ENCODE measurements at places on chromosomes 6 and 20.

- no peak for DNase-seq
Measured at GRCh38 chr6:36544228-36544627, 3.1 kb downstream of the STK38 start.

GRCh38 chr6:149054559-149055194 lies 262.8 kb upstream of the TAB2 start:
- DNase-seq, result no peak

DNA sequence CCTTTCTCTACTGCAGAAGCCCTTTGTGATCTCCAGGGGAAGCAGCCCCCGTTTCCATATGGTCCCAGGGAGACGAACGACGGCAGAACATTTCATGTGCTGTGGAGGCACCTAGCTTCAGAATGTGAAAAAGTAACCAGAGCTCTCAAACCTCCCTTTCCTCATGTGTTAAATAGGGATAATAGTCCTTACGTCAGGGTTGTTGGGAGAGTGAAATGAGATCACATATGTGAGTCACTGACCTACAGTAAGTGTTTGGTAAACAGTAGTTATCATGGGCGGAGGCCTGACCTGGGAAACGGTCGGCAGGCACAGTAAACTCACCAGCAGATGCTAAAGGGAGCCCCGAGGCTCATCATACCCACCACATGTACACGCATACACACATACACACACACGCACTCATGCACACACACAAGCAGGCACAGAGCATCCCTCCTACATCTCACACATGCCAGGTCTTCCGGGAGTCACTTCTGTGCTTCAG lies 89.7 kb downstream of the LY86 start:
- DNase-seq, result no peak

- DNase-seq, result no peak
Measured at GRCh38 chr6:353642-354614, 37.6 kb upstream of the IRF4 start.

GRCh38 chr6:128208851-128209580 lies 308.2 kb upstream of the THEMIS start:
- no peak for DNase-seq

DNA sequence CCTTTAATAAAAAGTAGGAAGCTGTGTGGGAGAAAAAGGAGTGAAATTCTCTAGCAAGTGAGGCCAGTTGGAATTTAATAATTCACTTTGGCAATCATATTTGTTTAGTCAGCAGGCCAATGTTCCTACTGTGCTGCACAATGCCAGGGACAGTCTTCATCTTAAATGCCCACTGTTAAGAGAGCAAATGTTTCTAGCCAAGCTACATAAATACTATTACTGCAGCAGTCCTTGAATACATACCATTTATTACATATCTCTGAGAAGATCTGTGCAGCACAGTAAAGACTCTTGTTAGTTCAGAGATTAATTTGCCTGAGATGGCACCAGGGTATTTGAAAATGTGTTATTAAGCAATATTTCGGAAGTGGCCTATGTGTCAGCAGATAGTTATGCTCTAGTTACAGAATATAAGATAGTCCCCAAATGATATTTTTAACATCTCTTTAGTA lies 105.4 kb downstream of the OGFRL1 start:
- DNase-seq, result no peak

GRCh38 chr6:166907373-166907841 lies 48.9 kb downstream of the RNASET2 start:
- DNase-seq, result no peak

GRCh38 chr20:47296950-47297349 lies 59.5 kb downstream of the ZMYND8 start:
- no peak for DNase-seq

DNA sequence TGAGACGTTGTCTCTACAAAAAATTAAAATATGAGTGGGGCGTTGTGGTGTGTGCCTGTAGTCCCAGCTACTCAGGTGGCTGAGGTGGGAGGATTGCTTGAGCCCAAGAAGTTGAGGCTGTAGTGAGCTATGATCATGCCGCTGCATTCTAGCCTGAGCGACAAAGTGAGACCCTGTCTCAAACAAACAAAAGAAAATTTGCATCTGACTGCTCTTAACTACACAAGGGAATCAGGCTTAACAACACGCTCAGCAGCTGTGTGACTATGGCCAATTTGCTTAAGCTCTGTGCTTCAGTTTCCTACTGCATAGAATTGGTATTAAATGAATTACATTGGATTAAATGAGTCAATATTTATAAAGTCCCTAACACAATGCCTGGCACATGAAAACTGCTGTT lies 24.3 kb upstream of the MRPS10 start:
- no peak for DNase-seq

- DNase-seq, result no peak
Measured at GRCh38 chr6:31299511-31299910, 27.6 kb upstream of the HLA-C start.

- DNase-seq, result no peak
Measured at GRCh38 chr6:151299011-151299410, 59.2 kb downstream of the AKAP12 start.

DNA sequence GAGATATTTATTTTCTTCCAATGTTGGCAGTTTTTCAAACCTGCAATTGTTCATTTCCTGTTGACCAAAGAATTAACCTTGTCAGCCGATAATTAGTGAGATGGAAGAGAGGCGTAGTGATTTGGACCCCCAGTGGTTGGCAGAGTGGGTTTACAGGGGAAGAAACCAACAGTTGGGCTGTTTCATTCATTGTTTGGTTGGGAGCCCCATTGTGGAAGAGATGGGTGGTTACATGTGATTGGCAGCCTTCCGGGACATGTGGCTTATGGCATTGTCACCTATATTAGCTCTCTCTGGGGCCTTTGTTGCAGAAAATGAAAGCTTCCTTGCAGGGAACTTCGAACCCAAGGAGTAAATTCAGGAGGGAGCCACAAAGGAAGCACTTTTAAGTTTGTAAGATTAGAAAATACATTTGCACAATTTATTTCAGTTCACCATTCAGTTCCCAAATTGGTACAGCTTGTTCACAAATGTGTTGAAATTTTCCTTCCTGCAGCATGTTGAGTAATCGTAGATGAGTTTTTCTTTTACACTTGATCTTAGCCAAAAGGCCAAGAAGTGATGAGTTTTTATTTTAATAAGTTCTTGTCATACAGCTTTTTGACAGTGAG lies 50.3 kb upstream of the CDKAL1 start:
- no peak for DNase-seq

GRCh38 chr6:158903801-158904200 lies 84.6 kb upstream of the EZR start:
- DNase-seq, result no peak

- DNase-seq, result no peak
Measured at GRCh38 chr20:50230871-50231560, 40.4 kb downstream of the CEBPB start.

Measured in HuH-7 (cell line).